ENCODE measurements at places on chromosomes 13 and 19.
A peak's percentile ranks its signal among the peaks of the same experiment; 100 is the strongest.

DNA sequence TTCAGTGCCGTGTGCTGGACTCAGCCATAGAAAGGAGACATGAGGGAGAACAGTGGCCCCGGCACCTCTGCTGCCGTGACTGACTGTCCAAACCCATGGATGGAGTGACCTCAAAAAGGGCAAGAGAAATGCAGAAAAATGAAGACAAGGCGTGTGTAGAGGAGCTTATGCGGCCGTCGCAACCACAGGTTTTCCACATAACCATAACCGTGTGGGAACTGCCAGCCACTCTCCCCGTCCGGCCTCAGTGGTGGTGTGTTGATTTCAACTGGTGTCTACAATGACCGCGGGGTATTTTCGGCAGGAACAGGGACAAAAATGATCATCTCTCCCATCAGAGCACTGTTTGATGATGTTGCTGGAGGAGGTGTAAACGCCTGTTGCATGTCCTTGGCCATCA is 42.9 kb upstream of the F7 start:
- DNase-seq, result no peak

GRCh38 chr19:17606590-17607185 is 51.2 kb downstream of the COLGALT1 start:
- DNase-seq, result no peak

- DNase-seq, result peak; percentile 35
Observed at GRCh38 chr19:41376241-41376997, at the start of gene TMEM91. TMEM91 (plus strand) TSS chr19:41376533; CDS start chr19:41378310, 1,777 bp downstream.

DNA sequence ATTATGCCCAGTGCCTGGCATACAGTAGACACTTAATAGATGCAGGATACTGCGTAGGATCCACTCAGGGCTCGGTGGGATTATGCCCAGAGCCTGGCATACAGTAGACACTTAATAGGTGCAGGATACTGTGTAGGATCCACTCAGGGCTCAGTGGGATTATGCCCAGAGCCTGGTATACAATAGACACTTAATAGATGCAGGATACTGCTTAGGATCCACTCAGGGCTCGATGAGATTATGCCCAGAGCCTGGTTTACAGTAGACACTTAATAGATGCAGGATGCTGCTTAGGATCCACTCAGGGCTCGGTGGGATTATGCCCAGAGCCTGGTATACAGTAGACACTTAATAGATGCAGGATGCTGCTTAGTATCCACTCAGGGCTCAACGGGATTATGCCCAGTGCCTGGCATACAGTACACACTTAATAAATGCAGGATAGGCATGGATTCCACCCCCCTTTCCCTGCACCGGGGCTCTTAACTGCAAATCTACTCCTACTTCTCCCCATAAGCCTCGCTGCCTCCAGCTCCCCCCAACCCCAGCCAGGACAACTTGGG is 24.9 kb downstream of the SMIM24 start:
- DNase-seq, result no peak

- DNase-seq, result no peak
Observed at GRCh38 chr19:45200568-45200967, 22.0 kb downstream of the BLOC1S3 start.

GRCh38 chr19:17530586-17530985 is 19.1 kb downstream of the PGLS start:
- DNase-seq, result no peak

- DNase-seq, result no peak
Observed at GRCh38 chr13:67620665-67621064, 390.5 kb upstream of the PCDH9 start.

DNA sequence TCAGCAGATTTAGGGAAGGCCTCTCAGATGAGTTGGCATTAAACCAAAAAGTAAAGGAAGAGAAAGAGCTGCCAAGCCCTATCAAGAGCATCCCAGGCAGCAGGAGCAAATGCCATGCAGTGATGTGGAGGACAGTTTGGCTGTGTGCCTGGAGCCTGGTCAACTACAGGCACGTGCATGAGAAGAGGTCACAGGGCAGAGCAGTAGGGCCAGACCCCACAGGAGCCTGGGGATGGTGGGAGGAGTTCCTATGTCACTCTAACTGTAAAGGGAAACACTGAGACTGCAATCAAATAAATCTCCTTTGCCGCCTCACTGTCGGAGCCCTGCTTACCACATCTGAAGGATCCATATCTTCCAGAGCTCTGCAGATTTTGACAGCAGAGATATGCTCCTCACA is 240.5 kb downstream of the ENOX1 start:
- no peak for DNase-seq

GRCh38 chr13:94657167-94657566 is 55.2 kb downstream of the SOX21 start:
- DNase-seq, result no peak

DNA sequence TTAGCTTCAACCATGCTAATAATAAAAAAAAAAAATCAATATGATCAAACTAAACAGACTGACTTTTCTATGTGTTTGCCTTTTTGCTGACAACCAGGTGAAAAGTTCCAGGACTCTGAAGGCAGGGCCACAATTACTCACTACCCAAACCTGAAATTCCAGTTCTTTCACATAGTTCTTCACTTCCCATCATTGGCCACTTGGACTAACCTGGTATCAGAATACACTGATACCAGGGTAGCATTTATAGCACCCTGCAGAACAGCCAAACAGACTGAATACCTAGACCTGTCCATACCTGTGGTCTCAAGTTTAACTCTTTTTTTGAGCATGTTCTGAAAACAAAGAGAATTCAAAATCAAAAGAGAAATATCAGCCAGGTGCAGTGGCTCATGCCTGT is 25.1 kb downstream of the ELF1 start:
- no peak for DNase-seq

DNA sequence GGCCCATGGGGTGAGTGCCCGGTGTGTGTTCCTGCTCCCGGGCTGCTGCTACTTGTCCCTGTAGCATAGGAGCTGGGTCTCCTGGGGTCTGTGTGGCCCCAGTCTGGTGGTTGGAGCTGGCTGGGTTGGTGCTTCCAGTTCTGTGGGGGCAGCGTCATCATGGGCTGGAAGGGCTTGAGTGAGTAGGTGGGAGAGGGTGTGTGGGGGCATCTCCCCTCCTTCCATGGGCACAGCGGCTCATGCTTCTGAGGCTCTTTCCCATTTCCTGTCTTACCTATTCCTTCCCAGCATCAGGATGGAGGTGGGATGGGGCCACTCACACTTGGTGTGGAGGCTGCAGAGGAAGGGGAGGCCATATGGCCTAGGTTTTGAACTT is 8.0 kb upstream of the EPN1 start:
- DNase-seq, result no peak

DNA sequence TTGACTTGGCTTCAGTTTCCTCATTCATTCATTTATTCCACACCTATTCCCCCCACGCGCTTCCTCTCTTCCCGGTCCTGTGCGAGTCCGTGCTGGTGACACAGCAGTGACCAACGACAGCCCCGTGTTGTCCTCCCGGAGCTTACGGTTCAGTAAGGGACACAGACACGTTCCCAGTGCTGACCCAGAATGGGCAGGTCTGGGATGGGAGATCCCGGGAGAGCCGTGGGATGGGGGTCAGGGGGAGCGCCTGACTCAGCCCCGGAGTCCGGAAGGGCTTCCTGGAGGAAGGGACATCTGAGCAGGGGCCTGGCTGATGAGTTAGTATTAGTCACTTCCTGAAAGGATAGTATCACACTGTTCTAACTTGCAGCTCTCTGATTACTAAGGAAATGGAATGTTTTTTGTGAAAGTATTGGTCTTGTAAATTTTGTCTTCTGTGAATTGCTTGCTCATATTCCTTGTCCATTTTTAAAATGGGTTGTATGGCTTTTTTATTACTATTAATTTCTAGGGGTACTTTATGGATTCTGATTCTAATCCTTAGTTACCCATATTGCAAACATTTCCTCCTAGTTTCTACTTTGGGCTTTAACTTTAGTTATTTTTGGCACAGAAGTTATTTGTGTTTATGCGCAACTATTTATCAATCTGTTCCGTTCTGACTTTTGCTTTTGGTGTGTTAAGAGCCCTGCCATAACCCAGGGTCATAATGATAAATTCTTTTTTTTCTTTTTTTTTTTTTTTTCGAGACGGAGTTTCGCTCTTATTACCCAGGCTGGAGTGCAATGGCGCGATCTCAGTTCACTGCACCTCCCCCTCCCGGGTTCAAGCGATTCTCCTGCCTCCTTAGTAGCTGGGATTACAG is 708 bp upstream of the ERCC1 start:
- no peak for DNase-seq

DNA sequence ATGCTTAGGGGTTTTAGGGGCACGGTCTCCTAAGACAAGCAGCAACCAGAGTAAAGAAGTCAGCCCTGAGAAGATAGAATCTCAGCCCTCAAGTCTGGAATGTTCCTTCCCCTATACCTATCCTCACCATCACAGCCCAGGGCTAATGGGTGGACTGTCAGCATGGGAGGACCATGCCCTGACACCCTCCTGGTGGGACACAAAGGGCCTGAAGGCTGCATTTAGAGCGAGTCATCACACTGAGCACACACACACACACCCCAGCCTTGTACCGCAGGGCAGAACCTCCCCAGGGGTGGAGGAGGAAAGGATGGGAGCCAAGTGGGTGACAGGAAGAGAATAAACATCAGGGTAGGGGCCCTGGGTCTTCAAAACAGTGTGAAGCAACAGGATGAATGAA is 174.8 kb upstream of the SERP2 start:
- no peak for DNase-seq

GRCh38 chr13:50153401-50153800 is 138.2 kb downstream of the KCNRG start:
- DNase-seq, result no peak

DNA sequence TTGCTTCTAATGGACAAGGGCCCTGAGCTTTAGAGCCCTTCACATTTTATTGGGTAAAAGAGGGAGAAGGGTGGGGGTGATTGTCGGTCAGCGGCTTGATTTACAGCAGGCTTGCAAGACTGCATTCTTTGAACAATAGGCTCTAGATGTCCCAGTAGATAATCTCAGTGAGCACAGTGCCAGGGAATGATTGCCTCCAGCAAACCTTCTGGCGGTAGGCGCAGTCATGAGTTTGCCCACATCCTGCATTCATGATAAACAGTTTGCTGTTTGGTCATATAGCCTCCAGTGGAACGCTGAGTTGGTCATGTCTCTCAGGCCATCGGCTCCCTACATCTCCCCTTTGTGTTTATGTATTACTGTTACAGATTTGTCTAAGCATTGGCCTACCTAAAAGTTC is 12.6 kb downstream of the ZNF528 start:
- no peak for DNase-seq

DNA sequence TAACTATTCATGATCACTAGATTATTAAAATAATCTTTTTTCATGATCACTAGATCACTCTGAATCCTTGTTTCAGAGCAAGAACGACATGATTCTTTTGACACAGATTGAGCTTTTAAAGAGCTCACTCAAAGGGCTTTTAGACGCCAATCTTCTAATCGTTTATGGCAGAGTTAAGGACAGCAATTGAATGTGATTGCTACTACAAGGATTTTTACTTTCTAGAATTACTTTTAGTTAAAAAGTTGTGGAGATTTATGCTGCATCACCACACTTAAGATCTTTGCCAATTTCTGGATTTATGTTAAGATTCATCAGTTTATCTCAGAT is 1.3 kb downstream of the EXOSC8 start:
- DNase-seq, result no peak

DNA sequence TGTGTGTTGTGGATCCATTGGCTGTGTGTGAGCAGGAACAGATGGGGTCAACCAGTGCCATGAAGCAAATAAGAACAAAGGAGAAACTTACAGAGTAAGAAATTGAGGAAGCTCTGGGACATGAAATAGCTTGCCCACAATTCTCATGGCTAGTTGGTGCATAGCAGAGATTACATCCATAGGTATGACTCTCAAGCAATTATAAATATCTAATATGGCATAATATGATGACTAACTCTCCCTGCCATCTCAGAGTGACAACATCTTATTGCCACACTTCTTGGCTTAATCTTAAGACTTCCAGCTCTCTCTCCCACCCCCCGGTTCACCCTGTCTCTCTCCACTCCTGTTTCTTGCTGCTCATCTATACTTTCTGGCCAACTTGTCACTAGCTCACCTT is 53.3 kb downstream of the OXGR1 start:
- DNase-seq, result no peak

GRCh38 chr19:13633109-13633508 is 126.8 kb upstream of the CACNA1A start:
- DNase-seq, result peak; percentile 47

GRCh38 chr19:54252243-54252642 is 4.8 kb downstream of the LILRB5 start:
- DNase-seq, result no peak

- DNase-seq, result no peak
Observed at GRCh38 chr13:42820451-42820850, 39.1 kb downstream of the FAM216B start.

- no peak for DNase-seq
Observed at GRCh38 chr13:37534181-37534580, 64.4 kb downstream of the POSTN start.

- DNase-seq, result no peak
Observed at GRCh38 chr19:53644061-53644816, 12.4 kb downstream of the DPRX start.

GRCh38 chr13:44760434-44760833 is 184.3 kb upstream of the TSC22D1 start:
- DNase-seq, result no peak
